ENCODE measurements at places on chromosomes 1 and 21.

DNA sequence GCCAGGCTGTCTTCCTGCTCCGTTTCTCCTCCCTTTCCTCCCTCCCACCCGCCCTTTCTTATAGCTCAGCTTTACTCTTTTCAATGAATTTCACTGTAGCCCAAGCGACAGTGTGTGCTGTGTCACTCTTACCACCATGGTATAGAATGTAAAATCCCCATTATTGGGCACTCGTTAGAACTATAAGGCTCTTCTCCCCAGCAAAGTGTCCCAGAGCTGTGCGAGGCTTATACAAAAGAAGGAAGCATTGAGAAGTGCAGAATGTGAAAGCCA, 192.5 kb downstream of the CACNA1E start:
- DNase-seq = no peak

DNA sequence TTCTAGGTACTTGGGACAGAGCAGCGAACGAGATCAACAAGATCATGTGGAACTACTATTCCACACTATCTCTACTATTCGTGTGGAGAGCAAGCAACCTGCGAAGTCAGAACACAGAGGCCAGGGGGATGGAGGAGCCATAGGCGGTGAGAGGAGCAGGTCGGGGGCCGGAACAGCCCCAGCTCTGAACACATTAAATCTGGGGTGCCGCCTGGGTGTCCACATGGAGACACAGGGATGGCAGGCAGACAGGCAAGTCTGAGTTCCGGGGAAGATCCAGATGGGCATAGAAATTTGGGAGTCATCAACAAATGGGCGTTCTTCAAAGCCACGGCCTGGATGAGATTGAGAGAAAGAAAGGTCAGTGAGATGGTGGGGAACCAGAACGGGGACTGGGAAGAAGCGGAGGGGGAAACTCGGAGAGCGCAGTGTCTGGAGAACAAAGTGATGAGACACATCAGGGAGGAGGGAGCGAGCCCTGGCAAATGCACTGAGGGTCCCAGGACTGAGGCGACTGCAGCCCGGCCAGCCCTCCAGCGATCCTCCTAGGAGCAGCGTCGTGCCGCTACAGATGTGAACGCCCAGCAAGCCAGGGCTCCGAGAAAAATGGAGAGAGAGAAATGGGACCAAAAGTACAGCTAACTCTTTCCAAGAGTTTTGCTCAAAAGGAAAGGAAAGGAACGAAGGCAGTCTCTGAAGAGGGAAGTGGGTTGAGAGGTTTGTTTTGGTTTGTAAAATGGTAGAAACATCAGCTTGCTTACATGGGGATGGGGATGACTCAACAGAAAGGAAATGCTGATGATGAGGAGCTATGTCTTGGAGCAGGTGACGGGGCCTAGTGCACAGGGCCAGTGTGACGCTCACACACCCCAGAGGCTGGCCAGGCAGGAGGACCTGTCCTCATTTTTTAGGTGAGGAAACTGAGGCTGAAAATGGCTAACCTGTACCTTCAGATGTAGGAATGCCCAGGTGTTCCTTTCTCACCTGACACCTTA, 84.5 kb downstream of the GLIS1 start:
- no peak for DNase-seq

- DNase-seq = no peak
Measured at GRCh38 chr1:109279615-109280278, 3.2 kb downstream of the PSRC1 start.

GRCh38 chr1:94013367-94013878, 104.2 kb upstream of the GCLM start:
- DNase-seq = no peak

DNA sequence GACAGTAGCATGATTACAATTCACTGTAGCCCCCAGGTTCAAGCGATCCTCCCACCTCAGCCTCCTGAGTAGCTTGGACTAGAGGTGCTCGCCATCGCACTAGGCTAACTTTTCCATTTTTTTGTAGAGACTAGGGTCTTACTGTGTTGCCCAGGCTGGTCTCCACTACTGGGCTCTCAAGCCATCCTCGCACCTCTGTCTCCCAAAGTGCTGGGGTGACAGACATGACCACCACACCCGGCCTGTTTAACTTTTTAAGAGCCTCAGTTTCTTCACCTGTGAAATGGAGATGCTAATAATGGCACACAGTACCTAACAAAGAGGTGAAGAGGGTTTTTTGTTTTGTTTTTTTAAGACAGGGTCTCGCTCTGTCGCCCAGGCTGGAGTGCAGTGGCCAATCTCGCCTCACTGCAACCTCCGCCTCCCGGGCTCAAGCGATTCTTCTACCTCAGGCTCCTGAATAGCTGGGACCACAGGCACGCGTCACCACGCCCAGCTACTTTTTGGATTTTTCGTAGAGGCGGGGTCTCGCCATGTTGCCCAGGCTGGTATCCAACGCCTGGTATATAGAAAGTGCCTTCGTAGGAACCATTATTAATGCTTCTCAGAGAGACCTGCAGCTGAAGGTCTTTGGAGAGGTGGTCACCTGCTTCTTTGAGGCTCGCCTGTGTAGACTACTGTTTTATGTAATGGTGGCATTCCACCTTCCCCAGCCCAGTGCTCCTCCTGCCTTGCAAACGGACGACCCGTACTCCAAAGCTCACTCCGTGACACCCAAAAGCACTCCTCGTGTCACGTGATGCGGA, 567 bp downstream of the PMVK start:
- DNase-seq = no peak

DNA sequence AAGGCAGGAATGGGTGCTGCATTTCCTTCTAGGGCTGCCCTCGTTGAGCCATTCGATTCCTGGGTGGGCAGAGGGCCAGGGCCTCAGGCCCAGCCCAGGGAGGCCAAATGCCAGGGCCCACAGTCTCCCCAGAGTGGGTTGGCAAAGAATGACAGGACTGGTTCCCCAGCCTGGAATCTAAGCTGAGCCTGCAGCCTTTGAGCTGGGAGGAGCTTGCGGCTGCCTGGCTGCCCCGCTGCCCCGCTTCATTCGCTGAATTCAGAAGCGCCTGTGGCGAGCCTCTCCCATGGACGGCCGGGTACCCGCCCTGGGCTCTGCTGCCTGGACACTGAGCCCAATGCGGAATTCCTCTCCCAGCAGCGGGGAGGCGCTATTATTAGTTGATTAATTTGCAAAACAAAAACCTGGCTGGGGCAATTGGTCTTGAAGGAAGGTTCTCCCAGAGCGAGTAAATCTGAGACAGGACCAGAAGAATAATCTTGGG, 32.3 kb upstream of the TARDBP start:
- no peak for DNase-seq

DNA sequence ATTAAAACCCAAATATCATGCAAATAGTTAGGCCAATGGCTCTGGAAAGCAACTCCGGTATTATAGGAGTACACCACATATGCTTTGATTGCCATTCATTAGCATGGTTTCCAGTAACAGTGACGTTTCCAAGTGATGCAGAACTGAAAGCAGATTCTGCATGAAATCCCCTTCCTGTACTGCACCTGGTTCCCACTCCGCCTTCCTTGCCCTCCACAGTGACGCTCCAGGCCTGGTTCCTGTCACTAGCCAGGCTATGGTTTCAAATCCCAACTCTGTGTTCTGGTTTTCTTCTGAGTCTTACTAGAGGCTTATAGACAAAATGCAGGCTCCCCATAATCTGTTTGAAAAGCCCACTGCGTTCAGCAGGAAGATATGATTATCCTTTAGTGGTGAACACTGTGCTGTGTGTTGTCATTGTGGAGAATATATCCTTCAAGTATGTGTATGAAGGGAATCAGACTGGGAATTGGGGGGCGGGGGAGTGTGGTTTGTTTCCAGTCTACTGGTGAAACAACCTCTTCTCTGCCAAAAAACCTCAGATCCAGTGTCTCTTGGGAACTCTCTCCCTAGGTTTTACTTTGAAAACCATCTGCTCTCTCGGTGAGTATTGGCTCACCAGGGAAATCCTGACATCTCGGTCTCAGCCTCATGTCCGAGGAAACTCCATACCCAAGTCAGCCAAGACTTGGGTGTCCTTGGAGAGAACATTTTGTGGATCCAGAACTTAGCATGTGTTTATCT, 78.7 kb downstream of the TYW3 start:
- DNase-seq = no peak

GRCh38 chr1:17419626-17420328, 19.7 kb downstream of the RCC2 start:
- peak; percentile 50 for DNase-seq

DNA sequence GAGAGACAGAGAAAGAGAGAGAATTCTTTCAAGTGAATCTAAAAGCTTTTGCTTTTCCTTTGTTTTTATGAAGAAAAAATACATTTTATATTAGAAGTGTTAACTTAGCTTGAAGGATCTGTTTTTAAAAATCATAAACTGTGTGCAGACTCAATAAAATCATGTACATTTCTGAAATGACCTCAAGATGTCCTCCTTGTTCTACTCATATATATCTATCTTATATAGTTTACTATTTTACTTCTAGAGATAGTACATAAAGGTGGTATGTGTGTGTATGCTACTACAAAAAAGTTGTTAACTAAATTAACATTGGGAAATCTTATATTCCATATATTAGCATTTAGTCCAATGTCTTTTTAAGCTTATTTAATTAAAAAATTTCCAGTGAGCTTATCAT, 117.6 kb downstream of the PTPRC start:
- DNase-seq = no peak

- no peak for DNase-seq
Measured at GRCh38 chr1:31769720-31770390, 5.7 kb upstream of the ADGRB2 start.

DNA sequence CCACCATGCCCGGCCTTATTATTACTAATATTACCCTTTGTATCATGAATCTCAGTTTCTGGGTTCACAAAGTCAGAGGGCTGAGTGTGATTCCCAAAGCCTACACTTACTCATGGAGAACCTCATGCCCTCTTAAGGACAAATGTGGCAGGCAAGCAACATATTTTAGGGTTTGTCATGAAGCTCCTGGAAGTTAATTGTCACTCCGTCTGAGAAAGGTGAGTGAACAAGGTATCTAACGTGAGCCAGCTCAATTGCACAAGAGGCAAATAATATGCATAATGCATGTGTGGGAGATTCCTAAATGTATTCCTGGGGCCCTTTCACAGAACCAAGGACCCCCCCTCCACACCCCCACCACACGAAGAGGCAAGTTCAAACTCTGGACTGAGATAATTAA, 10.1 kb upstream of the TIAM1 start:
- no peak for DNase-seq

GRCh38 chr1:218474128-218474527, 129.0 kb downstream of the TGFB2 start:
- no peak for DNase-seq

- no peak for DNase-seq
Measured at GRCh38 chr1:171420810-171421209, 64.5 kb upstream of the PRRC2C start.

DNA sequence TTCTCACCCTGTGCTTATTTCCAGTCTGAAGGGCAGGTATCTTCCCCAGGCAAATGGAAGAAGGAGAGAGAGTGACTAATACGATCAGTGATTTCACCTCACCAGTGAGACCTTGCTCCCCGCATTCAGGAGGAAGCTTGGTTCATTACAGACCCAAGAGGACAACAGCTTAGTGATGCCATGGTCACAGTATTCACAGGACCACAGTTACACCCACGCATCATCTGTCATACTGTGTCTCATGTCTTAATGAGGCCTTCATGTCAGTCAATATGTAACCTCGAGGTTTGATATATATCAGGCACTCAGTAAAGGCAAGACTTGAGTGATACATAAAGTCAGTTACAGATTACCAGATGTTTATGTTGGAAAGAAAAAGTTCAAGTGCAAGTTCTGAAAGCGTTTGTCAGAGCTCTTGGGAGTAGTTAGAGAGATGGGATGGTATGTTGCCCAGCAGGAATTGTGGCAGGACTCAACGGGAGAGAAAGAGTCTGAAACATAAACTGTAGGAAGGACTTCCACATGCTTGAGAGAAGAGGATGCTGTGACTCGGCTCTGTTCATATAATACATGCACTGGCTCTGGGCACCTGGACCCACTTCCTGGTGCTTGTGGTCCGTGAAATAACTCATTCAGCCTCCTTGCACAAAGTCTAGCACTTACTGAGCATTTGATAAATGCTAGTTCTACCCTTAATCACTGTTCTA, 33.3 kb downstream of the GNPAT start:
- no peak for DNase-seq

DNA sequence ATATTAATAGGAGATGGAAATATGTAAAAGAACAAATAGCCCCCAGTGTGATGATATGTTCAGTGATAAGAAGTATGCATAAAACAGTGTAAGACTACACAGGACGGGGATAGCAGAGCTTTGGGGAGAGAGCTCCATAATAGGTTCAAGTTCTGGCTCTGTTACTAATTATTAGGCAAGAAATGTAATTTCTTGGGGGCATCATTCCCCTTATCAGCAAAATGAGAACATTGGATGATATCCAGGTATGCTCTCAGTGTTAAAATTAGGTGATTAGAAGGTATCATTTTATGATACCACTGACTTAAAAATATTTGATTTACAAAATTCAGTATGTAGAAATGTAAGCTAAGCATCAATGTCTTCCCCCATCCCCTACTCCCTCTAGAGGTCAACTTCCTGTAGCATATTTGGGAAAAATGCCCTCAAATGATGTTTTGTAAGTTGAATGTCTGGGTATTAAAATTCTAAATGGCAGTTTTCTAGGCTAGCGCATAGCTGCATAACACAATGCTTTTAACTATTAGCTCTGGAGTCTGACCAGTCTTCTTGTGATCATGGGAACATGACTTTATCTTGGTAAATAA, 585.7 kb upstream of the CAMK1G start:
- DNase-seq = no peak

DNA sequence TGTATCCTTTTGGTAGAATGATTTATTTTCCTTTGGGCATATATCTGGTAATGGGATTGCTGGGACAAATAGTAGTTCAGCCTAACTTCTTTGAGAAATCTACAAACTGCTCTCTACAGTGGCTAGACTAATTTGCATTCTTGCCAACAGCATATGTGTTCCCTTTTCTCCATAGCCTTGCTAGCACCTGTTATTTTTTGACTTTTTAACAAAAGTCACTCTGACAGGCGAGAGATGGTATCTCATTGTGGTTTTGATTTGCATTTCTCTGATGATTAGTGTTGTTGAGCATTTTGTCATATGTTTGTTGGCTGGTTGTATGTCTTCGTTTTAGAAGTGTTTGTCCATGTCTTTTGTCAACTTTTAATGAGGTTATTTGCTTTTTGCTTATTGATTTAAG, 99.8 kb downstream of the UCK2 start:
- DNase-seq = no peak

DNA sequence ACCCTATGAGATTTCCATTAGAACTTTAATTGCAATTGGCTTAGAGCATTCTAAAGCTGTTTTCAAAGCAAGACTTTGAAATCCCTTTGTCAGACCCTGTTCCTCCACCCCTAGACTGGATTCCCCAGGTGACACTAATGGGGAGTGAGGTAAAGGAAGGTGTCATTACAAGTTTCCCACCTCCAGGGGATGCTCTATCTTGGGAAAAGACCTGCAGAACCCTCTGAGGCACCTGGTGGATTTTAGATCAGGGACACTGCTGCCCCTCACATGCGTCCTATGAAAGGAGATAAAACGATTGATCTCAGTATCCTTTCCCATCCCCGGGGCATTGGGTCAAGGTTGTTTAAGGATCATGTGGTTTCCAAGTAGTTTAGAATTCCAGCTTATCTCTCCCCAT, 80.3 kb upstream of the RGS4 start:
- no peak for DNase-seq

GRCh38 chr21:25586326-25586725, 21.0 kb downstream of the MRPL39 start:
- no peak for DNase-seq

GRCh38 chr1:20373764-20374163, 83.1 kb downstream of the VWA5B1 start:
- DNase-seq = no peak
